NCI-H1105 treated with DMSO at 0.1 percent for 48 hours (cell line): ENCODE measurements at places on chromosomes 12 and 14.

DNA sequence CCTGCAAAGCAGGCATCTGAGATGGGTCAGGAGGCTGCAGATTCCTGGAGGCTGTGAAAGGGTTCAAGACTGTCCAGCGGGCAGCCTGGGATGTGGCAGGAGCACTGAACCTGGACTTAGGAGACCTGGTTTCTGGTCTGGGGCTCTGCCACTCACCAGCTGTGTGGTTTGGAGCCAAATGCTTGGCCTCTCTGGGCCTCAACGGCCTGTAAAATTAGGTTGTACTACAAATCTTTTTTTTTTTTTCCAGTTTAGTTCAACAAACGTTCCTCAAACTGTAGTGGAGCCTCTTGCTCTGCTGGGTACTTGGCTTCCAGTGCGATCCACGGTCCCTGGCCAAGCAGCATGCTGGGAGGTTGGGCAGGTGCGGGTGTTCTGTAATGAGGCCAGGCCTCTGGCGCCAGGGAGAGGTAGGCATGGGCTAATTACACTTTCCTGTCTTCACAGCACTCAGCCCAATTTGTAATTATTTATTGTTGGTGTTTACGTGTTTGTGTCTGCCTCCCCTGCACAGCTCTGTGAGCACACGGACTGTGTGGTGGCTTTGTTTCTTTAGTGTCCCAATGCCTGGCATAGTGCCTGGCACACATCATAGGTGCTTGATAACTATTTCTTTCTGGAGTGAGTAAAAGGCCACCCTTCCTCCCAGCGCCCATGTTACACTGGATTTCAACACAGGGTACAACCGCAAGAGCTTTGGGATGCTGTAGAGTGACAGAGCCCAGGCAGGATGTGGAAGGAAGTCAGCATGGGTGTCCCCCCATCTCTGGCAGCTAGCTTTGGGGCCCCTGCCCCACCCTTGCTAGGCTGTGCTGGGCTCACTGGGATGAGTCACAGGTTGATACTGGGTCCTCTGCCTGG lies 5.8 kb upstream of the KRT80 start:
- peak; percentile 81 for DNase-seq

DNA sequence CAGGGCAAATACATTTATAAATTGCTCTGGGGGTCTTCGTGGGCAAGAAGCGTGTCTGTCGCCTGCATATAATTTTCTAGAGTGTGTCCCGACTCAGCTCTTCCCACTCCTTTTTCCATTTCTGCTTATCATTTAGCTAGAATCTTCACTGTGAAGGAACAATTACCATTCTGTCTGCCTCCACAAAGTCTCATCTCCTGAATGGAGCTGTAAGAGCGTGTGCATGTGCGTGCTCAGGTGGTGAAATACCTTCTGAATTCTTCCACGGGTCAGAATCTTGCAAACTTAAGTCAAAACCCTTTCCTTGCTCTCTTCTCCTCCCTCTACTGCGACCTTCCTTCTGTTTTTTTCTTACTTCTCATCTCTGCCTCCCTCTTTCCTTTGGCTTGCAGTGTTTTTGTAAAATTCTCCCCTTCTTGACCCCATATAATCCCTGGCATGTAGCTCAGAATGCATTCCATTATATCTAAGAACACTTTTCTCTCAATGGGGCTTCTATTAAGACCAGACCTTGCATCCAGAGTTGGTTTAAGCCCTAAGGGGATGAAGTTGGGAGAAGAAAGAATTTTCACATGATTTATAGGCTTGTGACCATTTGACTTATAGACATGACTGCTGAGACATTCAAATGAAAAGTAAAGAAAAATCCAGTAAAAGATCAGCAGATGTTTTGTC lies 25.0 kb upstream of the GSG1 start:
- DNase-seq = no peak

DNA sequence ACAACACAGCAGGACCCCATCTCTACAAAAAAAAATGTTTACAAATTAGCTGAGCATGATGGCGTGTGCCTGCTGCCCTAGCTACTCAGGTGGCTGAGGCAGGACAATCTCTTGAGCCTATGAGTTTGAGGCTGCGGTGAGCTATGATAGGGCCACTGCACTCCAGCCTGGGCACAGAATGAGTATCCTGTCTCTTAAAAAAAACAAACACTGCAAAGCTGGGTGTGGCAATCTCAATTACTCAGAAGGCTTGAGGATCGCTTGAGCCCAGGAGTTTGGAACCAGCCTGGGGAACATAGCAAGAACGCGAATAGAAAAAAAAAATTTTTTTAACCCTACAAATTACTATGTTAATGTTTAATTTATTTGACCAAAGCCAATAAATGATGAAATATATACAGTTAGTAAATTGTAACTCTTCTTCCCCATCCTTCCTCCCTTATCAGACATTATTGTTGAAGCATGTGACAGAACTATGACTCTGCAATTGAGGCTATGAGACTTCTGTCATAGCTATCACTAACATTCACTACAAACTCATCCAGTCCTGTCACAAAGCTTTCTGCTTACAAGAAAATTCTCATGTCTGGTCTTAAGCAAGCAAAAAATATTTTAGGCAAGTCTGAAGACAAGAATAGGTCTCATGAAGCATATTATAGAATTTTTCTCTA lies 9.8 kb downstream of the BTBD7 start:
- DNase-seq = no peak

DNA sequence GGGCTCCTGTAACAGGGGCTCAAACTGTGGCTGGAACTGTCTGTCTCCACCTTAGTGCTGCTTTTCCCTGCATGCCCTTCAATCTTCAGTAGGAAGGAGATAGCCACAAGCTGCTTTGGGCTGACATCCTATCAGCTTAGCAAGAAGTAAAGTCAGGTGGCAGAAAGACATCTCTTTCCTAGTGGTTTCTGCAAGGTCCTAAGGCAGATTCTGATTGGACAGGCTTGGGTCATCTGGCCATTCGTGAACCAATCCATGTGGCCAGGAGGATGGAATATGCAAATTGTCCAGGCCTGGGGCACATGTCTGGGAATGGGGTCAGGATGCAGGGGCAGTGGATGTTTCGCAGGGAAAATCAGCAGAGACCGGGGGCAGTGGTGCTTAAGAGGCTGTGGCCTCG lies 5.2 kb downstream of the RITA1 start:
- DNase-seq = no peak

- peak; percentile 74 for DNase-seq
These were observed 22.0 kb downstream of the SLC25A21 start for GRCh38 chr14:37150414-37150813.
